ENCODE measurements at places on chromosomes 3 and 15. TPM values are rescaled to one million over a fixed set of nuclear protein-coding genes. Genes with fewer than 3 reads are reported as not detected.

- no peak overlapping the region for H3K27ac ChIP-seq
- no peaks in the 10 kb centered on the region for H3K36me3 ChIP-seq
- no peak for DNase-seq
- no peaks in the 10 kb centered on the region for H3K27me3 ChIP-seq
Observed at GRCh38 chr3:38726751-38727150, 77.3 kb upstream of the SCN5A start.

- H3K27me3 ChIP-seq, result no peaks in the 10 kb centered on the region
- no peaks in the 10 kb centered on the region for H3K4me1 ChIP-seq
- H3K27ac ChIP-seq, result no peak overlapping the region
Observed at GRCh38 chr3:31210068-31210645, 315.7 kb upstream of the GADL1 start.

DNA sequence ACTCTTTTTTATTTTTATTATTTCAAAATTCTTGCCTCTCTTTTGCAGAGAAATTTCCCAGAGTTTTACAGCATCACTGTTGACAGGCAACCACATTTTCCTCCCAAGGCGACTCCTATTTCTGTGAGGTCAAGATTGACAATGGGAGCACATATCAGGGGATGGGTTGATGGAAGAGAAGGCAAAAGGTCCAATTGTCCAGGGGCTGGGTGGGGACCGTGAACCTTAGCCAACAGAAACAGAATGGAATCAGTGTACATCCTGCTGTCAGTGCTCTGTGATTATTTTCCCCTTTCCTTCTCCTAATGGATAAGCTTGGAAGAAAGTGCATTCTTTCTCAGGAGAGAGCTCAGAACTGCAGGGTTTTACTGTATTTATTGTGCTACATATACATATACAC, 42.4 kb downstream of the CNTN6 start:
- no peaks in the 10 kb centered on the region for H3K4me1 ChIP-seq
- H3K27ac ChIP-seq, result no peak overlapping the region
- no peak overlapping the region for H3K4me3 ChIP-seq
- H3K36me3 ChIP-seq, result no peaks in the 10 kb centered on the region
- no peaks in the 10 kb centered on the region for H3K27me3 ChIP-seq

DNA sequence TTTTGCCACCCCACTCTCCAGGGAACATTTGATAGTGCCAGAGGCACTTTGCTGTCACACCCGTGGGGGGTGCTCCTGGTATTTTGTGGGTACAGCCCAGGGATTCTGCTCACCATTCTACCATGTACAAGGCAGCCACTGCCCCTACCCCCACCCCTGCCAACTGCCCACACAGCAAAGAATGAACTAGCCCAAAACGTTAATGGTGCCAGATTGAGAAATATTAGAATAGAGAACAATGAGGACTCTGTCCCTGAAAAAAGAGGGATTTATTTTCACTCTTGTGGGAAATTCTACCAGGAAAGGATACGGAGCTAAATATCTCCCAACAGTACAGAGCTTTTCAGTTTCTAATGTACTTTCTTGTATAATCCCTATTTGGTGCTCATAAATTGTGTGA, 154.5 kb upstream of the SUCLG2 start:
- H3K4me1 ChIP-seq, result no peaks in the 10 kb centered on the region
- no peaks in the 10 kb centered on the region for H3K27me3 ChIP-seq
- DNase-seq, result no peak
- H3K36me3 ChIP-seq, result no peaks in the 10 kb centered on the region

DNA sequence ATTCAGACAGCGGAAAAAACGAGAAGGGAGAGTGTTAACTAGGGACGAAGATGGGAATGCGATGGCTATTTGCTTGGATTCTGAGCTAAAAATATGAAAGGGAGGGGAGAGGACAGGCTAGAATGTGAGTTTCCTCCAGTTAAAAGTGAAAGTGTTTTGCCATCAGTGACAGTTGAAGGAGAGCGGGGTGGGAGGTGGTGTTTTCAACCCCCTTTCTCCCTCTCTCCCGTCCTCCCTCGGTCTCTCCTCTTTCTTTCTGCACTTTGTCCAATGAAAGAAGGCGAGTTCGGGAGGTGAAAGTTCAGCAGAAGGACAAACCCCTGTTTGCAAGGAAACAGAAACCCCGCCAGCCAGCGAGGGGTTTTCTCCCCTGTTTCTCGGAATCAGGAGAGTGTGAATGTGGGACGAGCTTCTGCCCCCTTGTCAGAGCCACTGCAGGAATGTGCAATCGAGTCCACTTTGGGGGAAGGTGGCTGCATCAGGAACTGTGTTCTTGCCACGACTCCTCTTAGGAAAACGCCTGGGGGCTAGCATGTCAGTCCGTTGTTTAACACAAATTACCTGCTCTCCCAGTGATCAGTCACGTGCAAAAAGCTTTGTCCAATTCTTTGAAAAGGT, 975 bp upstream of the FOXP1 start:
- H3K4me3 ChIP-seq, result peak overlapping the region; percentile 88
- H3K36me3 ChIP-seq, result no peaks in the 10 kb centered on the region
- H3K27ac ChIP-seq, result peak overlapping the region; percentile 98
- peaks cover 31% of the 10 kb centered on the region for H3K4me1 ChIP-seq

DNA sequence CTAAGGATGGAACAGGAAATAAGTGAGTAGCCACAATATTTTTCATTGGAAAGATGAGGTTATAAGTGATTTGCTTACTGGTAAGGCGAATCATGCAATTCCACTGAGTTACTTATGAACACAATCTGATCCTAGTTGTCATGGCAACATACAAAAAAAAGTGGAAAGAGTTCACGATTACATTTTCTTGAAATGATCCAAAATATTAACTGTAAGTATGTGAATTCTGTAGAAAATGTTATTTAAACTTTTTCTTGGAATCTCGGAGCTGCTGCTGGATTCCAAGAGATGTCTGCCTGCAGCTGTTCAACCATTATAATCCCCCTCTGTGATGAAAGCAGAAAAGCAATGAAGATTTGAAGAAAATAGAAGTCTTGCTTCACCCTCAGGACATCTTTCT, 120.5 kb downstream of the KBTBD8 start:
- H3K27ac ChIP-seq, result no peak overlapping the region
- no peaks in the 10 kb centered on the region for H3K36me3 ChIP-seq
- no peaks in the 10 kb centered on the region for H3K4me1 ChIP-seq
- no peak for DNase-seq

- peaks cover 3% of the 10 kb centered on the region for H3K4me1 ChIP-seq
- no peak overlapping the region for H3K4me3 ChIP-seq
- H3K36me3 ChIP-seq, result no peaks in the 10 kb centered on the region
- no peak for DNase-seq
- H3K27me3 ChIP-seq, result no peaks in the 10 kb centered on the region
Observed at GRCh38 chr3:178434206-178434805, 101.9 kb upstream of the KCNMB2 start.

- peak overlapping the region; percentile 96 for H3K27ac ChIP-seq
- no peaks in the 10 kb centered on the region for H3K36me3 ChIP-seq
- DNase-seq, result no peak
- H3K27me3 ChIP-seq, result no peaks in the 10 kb centered on the region
- H3K4me1 ChIP-seq, result peaks cover 33% of the 10 kb centered on the region
Observed at GRCh38 chr3:24496529-24497482, 2.2 kb upstream of the THRB start.

DNA sequence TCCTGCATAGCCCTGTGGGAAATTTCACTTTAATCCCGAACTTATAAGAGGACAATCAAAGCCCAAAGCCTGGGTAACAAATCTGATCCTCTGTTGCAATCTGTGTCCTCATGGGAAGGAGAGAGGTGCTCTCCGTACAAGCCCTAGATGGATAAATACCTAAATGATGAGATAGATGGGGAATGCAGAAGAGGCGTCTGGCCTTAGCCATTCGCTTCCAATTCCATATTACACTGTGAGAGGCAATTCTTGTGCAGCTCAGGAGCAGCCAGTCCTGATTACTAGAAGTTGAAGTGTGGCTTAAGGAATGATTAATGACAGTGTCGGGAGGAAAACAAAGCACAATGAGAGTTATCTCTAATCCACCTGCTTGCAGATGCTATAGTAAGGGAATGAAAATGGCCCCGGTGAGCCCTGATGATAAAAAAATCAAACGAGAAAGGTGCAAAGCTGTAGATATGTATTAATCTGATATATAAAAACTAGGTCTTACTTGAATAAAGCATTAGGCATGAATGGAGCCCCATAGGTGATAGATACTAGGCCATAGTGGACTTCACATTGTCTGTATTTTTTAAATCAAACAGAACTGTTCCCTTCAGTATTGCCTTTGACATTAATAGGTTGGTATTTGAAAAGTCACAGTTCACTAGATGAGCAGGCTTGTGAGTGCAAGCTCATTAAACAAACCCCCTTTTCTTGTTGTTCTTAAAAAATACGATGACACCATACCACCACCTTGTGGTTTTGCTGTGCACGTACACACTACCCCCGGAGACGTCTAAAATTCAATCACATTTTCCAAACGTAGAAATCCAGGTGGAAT, 54.2 kb upstream of the TMCO5A start:
- no peak overlapping the region for H3K27ac ChIP-seq
- no peak overlapping the region for H3K4me3 ChIP-seq
- no peak for DNase-seq
- no peaks in the 10 kb centered on the region for H3K27me3 ChIP-seq
- peaks cover 10% of the 10 kb centered on the region for H3K4me1 ChIP-seq
- no peaks in the 10 kb centered on the region for H3K36me3 ChIP-seq

DNA sequence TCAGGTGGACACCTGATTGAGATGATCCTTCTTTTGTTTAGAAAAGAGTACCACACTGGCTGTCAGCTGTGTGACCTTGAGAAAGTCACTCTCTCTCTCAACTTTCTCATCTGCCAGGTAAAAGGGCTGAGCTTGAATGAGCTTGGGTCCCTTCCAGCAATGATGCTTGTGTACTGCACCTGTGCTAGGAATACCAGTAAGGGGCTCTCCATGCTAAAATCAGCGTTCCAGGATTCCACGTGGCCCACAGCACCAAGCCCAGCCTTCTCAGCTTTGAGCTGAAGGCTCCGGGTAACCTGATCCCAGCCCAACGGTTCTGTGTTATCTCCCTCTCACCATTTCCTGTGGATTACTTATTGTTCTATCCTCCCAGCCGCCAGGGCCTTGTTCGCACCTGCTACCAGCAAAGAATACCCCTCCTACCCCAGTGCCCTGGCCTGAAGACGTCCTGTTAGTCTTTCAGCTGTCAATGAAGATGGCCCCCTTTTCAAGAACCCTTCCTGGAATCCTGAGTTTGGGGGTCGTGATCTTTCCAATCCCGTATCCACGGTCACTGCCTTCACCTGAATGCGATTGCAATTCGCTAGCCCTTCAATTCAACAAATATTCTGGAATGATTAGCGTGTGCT, 54.2 kb upstream of the CGNL1 start:
- no peaks in the 10 kb centered on the region for H3K27me3 ChIP-seq
- H3K27ac ChIP-seq, result no peak overlapping the region
- H3K36me3 ChIP-seq, result no peaks in the 10 kb centered on the region
- no peak overlapping the region for H3K4me3 ChIP-seq
- peaks cover 13% of the 10 kb centered on the region for H3K4me1 ChIP-seq

GRCh38 chr3:72722930-72723726, 125.1 kb downstream of the SHQ1 start:
- no peak for DNase-seq
- no peaks in the 10 kb centered on the region for H3K27me3 ChIP-seq
- H3K4me3 ChIP-seq, result no peak overlapping the region
- H3K36me3 ChIP-seq, result no peaks in the 10 kb centered on the region

- H3K27ac ChIP-seq, result no peak overlapping the region
- H3K27me3 ChIP-seq, result no peaks in the 10 kb centered on the region
- DNase-seq, result no peak
- H3K4me3 ChIP-seq, result no peak overlapping the region
Observed at GRCh38 chr3:45443459-45443858, 55.1 kb downstream of the LARS2 start.

- no peaks in the 10 kb centered on the region for H3K27me3 ChIP-seq
- H3K4me3 ChIP-seq, result no peak overlapping the region
- DNase-seq, result no peak
- H3K4me1 ChIP-seq, result no peaks in the 10 kb centered on the region
- H3K36me3 ChIP-seq, result peaks cover 14% of the 10 kb centered on the region
Observed at GRCh38 chr15:68315495-68316031, 38.0 kb downstream of the FEM1B start.

DNA sequence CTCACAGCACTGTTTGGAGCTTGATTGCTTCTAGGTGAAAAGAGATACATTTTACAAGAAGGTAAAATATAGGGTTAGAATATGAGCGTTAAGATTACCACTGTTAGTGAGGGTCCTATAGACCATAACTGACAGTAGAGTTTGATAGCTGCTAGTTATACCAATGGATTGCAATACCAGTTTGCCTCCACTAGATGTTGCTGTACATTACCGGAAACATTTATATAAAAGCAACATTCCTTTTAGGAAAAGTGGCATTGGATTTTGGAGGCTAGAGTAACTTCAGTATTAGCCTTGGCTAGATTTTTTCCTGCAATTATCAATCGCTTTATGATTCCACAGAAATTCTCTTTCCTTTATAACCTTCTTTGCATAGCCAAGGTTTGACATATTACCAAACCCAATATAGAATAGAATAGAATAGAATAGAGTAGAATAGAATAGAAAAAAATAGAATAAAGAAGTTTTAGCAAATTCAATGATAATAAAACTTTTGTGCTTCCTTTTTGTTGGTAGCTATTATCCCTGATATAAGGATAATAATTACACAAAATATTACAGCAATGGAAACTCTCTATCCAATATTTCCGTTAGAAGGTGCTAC, 1093.6 kb upstream of the ALCAM start:
- no peaks in the 10 kb centered on the region for H3K27me3 ChIP-seq
- no peak for DNase-seq
- no peaks in the 10 kb centered on the region for H3K36me3 ChIP-seq
- no peak overlapping the region for H3K4me3 ChIP-seq
- no peak overlapping the region for H3K27ac ChIP-seq

GRCh38 chr3:9619180-9619579, 30.1 kb upstream of the MTMR14 start:
- H3K27me3 ChIP-seq, result peaks cover 20% of the 10 kb centered on the region
- H3K4me1 ChIP-seq, result no peaks in the 10 kb centered on the region
- H3K4me3 ChIP-seq, result no peak overlapping the region
- H3K27ac ChIP-seq, result no peak overlapping the region

DNA sequence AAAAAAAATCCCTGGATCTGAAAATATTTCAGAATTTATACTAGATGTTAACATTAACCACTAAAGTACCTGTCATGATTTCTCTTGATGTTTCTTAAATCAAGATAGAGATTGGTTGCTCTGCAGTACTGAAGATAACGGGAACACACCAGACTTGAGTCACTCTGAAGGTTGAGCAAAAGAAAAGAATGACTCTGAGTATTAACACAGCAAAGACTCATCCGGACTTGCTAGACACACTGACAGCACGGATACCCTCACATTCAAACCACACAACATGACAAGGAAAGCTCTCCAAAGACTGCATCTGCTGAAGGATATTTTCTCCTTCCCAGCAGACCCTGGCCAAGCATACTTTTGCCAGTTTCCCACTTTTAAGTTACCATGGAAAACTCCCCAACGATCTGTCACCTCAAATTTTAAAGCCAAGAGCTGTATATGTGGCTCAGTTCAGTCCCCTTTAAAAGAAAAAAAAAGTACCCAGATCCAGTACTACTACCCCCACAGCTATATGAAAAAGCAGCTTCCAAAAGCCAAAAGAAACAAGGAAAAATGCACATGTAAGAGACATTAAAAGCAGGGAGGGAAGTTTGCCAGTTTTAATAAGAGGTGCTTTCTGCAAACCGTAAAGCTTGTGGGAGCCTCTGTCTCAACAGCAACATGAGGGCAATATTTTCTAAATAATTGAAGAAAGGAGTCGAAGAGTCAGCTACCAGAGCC, 8.3 kb downstream of the EOGT start:
- H3K27me3 ChIP-seq, result no peaks in the 10 kb centered on the region
- H3K27ac ChIP-seq, result peak overlapping the region; percentile 17
- H3K4me1 ChIP-seq, result peaks cover 26% of the 10 kb centered on the region
- H3K4me3 ChIP-seq, result no peak overlapping the region

FAM240A gene
- total RNA-seq, result not detected

OIP5 gene
- total RNA-seq, result not detected

TRPM1 gene
- not detected for total RNA-seq

EPHB1 gene
- total RNA-seq, result under 0.01 TPM

NANOGP8 gene
- 0.63 TPM for total RNA-seq

BNIP2 gene
- 152 TPM for total RNA-seq

GOLGA6B gene
- not detected for total RNA-seq

PPP1R14D gene
- not detected for total RNA-seq

Measured in esophagus muscularis mucosa (tissue), 4 donors.